8988T (cell line): ENCODE measurements at places on chromosomes 16 and 17.

- DNase-seq: peak; percentile 67
Measured at GRCh38 chr17:8125154-8125946, 1.4 kb upstream of the HES7 start.

- DNase-seq: no peak
Measured at GRCh38 chr16:50335196-50335958, 33.4 kb downstream of the BRD7 start.

- DNase-seq: no peak
Measured at GRCh38 chr16:81071805-81072204, 5.2 kb downstream of the C16orf46 start.

DNA sequence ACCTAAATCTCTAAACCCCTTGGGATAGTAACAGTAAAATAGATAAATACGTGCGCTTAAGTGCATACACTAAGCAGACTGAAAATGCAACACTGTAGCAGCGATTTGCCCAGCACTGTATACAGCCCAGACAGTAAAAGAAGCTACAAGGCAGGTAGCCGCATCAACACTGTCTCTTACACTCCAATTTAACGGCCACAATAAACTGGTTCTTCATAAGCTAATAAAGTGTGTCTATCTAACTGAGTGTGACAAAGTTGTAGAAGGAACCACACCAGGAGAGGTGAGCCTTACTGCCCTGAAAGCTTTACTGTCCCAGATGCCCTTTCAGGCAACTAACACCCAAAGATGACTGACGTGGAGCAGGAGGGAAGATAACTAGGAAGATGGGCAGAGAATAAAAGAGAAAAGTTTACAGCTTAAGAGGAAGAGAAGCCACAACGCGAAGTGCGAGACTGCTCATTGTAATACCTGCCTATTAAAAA is 847 bp downstream of the ZDHHC7 start:
- DNase-seq: no peak

- no peak for DNase-seq
Measured at GRCh38 chr17:6196355-6196754, 126.2 kb downstream of the WSCD1 start.

DNA sequence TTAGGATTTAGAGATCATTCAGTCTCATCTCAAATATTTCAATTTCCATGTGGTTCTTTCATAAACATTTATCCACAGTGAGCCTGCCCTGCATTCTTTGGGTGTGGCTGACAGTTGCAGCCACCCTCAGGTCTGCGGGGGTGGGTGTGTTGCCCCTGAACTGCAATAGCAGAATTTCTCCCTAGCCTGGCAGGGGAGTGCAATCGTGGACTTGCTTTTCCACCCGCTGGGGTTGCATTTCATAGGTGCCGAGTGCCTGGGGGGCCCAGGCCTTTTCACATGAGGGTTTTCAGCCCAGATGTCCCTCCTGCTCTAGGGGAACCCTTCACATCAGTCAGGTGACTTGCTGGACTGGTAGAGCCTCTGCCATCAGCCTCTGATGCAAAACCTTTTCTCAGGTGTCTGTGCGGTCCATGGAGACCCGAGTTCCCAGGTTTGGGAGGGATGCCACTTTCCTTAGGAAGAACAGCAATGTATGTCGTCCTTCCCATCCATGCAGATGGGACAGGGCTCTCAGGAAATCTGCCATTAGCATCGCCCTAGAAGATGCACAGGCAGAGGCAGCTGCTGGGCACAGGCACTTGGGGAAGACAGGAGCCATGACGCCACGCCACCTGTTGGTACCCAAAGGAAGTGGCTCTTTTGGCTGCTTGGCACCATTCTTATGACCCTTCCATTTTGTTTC is 2.4 kb upstream of the USP36 start:
- peak; percentile 57 for DNase-seq

GRCh38 chr17:59409336-59410048 is 78.0 kb downstream of the YPEL2 start:
- no peak for DNase-seq

GRCh38 chr17:28039251-28039650 is 3.2 kb upstream of the NLK start:
- no peak for DNase-seq

DNA sequence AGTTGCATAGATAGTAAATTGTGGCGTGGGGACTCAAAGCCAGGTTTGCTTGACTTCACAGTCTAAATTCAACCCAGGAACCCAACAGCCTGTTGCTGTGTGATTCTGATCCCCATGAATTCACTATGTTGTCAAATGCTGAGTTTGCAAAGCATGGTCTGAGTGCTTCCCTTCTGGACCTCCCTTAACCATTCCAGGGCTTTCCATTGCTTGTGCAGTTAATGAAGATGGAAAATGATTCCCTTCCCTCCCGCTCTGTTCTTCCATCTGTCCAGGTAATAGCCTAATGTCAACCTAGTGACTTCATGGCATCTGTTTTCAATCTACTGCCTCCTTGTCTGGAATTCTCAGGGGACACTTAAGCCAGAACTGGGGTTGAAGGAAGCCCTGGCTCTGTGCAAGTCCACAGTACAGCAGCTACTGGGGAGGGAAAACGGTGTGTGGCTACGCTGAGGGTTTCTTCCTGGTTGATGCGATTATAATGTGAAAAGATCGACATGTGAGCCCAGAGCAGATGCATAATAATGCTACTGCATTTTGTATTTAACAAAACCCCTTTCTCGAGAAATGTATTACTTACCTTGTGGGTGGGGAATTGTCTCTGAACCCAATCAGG is 206.7 kb downstream of the CDH13 start:
- DNase-seq: no peak

DNA sequence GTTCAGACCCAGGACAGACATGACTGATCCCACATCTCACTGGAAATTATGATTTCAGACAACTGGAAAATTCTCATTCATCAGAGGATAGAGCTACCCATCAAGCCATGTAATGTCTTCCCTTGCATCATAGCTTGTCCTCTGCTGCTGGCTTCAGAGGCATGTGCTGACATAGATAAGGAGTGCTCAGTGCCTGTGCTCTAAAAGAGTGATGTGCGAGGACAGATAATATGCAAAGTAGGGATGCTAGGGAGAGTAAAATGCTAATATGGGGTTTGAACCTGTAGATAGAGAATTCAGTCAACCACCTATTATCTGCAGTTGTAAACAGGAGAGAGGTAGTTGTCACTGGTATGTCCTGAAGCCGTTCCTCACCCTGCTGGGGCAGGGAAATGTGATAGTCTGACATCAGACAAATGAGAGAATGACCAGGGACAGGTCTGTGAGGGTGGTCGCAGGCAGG is 349.7 kb upstream of the CCL2 start:
- DNase-seq: no peak
